Activated T-helper 1 cell treated with anti-CD3 and anti-CD28 coated beads, Interleukin-12 subunit alpha, Interleukin-12 subunit beta, Interleukin-2, Interleukin-4 antibody, amounts not matched to agents 30 ng/mL and 10 ng/mL and 1 ng/mL, durations not matched to agents 14 hours and 24 hours and 36 hours (primary cell): ENCODE measurements at places on chromosomes 16 and 17.

DNA sequence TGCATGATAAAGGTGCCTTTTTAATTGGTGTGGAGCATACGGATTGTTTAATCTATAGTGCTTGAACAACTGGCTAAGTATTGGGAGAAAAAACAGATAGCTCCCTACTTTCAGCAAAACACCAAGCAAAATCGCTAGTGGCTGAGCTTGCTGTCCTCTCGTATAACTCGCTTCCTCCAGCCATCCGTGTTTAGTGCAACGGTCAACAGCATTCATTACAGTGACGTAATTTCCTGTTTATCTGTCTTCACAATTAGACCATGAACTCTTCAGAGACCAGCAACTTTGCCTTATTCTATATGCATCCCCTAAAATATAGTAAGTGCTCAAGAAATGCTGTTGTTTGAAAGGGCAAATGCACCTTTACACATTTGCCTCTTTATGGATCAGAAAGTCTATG is 511.9 kb downstream of the HAPSTR1 start:
- no peak for DNase-seq

GRCh38 chr16:67269766-67270165 is 9.6 kb upstream of the PLEKHG4 start:
- no peak for DNase-seq

GRCh38 chr16:53212893-53213223 is 158.1 kb downstream of the CHD9 start:
- DNase-seq: no peak

GRCh38 chr17:57629470-57629869 is 115.6 kb downstream of the CCDC182 start:
- no peak for DNase-seq

DNA sequence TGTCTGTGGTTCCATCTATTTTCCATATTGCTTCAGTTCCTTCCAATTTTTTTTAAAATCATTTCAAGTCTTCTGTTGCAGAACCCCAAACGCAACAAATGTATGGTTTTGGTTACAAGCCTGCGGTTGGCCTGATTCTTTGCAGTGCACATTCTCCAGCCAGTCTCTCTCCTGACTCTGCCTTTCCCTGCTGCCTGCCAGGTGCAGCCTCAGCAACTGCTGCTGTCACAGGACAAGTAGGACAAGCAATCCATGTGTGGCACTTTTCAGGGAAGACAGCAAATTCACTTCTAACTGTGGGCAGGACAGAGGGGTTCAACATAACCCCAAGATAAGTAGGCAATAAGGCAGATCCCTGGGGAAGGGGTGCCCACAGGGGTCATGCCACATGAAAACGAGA is 24.2 kb downstream of the EMP2 start:
- no peak for DNase-seq

- no peak for DNase-seq
Measured at GRCh38 chr17:40491486-40491885, 9.9 kb downstream of the TNS4 start.

- DNase-seq: no peak
Measured at GRCh38 chr17:59121901-59122480, 15.3 kb upstream of the TRIM37 start.

- DNase-seq: peak; percentile 44
Measured at GRCh38 chr17:64984851-64985521, 65.7 kb upstream of the LRRC37A3 start.

GRCh38 chr17:68700421-68700820 is 99.3 kb upstream of the FAM20A start:
- no peak for DNase-seq

- DNase-seq: no peak
Measured at GRCh38 chr17:19579867-19580565, 46.4 kb downstream of the SLC47A1 start.

- no peak for DNase-seq
Measured at GRCh38 chr17:43840814-43841213, 6.2 kb upstream of the CD300LG start.

- DNase-seq: no peak
Measured at GRCh38 chr16:72989579-72990551, 58.1 kb downstream of the ZFHX3 start.

GRCh38 chr16:10930755-10931093 is 11.5 kb downstream of the DEXI start:
- DNase-seq: no peak

GRCh38 chr17:37708008-37708615 is 36.7 kb downstream of the HNF1B start:
- no peak for DNase-seq

DNA sequence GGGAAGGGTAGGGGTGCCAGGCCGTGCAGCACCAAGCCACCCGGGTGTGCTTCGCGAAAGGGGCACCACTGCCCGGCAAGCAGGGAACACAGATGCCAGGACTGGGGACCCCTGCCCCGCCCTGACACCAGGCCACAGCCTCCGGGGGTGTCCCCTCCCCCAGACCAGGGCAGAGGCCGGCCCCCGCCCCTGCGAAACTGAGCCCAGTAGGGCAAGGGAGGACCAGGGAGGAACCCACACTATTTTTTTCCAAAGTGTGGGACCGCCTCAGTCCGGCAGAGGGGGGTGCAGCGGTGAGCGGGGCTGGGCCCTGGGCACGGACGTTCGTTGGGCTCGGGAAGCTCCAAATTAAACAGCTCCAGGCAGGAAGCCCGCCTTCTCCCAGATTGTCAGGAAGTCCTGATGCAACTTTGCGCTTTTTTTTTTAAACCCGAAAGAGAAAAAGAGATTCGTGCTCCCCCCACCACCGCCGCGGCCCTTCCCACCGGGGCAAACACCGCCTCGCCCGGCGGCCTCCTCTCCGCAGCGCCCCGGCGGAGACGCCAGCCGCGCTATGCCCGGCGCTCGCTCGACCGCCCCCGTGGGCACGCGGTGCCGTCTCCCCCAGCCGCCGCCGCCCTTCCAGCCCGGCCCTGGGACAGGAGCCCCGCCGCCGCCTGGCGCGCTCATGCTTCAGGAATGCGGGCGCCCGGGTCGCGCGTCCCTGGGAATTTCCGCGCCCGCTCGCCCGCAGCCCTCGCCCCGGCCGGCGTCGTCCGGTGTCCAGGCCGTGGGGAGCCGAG is 755 bp downstream of the PIEZO1 start:
- DNase-seq: no peak

DNA sequence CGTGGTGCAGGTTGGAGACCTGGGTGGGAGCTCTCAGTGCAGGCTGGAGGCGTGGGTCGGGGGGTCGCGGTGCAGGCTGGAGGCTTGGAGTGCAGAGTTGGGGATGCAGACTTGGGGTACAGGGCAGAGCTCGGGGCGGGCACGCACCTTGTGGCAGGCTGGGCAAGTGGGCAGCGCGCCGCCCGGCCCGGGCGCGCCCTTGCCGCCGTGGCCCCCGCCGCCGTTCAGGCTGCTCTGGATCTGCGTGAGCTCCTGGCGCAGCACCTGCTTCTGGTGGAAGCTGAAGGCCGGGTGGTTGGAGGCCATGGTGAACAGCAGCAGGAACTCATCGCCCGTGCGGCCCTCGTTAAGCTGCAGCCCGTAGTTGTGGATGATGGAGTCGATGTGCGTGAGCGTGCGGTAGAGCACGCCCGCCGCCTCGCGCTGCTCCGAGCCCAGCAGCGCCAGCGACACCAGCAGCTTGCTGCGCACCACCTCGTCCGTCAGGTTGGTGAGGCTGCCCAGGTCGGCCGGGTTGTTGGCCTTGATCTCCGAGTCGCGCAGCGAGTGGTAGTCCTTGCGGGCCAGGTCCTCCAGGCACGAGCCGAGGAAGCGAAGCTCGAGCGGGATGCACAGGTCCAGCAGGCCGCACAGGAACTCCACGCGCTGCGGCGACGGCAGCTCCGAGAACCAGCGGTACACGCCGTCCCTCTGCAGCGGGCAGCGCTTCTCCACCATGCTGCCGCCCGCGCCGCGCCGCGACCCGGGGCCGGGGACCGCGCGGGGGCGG is 1.1 kb downstream of the ZCCHC14 start:
- DNase-seq: no peak

- peak; percentile 28 for DNase-seq
Measured at GRCh38 chr17:78231991-78232858, 794 bp downstream of the TMEM235 start.
